ENCODE measurements at places on chromosomes 3 and 15. TPM values are rescaled to one million over a fixed set of nuclear protein-coding genes. Genes with fewer than 3 reads are reported as not detected.

Gene ZNF35
- 14.4 TPM for total RNA-seq

Gene CIB2
- total RNA-seq = 3.6 TPM

Gene LRTM1
- not detected for total RNA-seq

Gene CFAP92
- not detected for total RNA-seq

Gene INTS14
- 38.6 TPM for total RNA-seq

Gene SKOR1
- 0.12 TPM for total RNA-seq

Gene MLF1
- total RNA-seq = 11.2 TPM

Gene GOLGA8S
- under 0.01 TPM for total RNA-seq

Gene POPDC2
- 6.3 TPM for total RNA-seq

Gene SNX33
- total RNA-seq = 11.2 TPM

Gene ADAMTS7
- 1.2 TPM for total RNA-seq

Gene TGM4
- not detected for total RNA-seq

Gene PATL2
- total RNA-seq = 0.62 TPM

Gene CYB561D2
- total RNA-seq = 39.6 TPM

Gene CP
- not detected for total RNA-seq

Gene SRGAP3
- 3.1 TPM for total RNA-seq

Gene FOXB1
- not detected for total RNA-seq

Gene PLA2G4B
- total RNA-seq = 1.2 TPM

Gene PLSCR5
- total RNA-seq = not detected

Gene RBP2
- total RNA-seq = not detected

Gene NAALADL2
- total RNA-seq = 13.7 TPM

Gene C3orf80
- total RNA-seq = 4.9 TPM

Gene ERICH6
- not detected for total RNA-seq

Gene PSTPIP1
- 0.11 TPM for total RNA-seq

Gene VPS13C
- 92.9 TPM for total RNA-seq

Gene CLDN1
- total RNA-seq = 0.55 TPM

Gene SEC22A
- total RNA-seq = 72.2 TPM

Gene CMSS1
- 12.6 TPM for total RNA-seq

Gene FGF7
- 264 TPM for total RNA-seq

Gene PSMA4
- 428 TPM for total RNA-seq

Gene GOLGA8M
- total RNA-seq = 2.5 TPM

Gene LYZL4
- not detected for total RNA-seq

Gene SPTSSB
- total RNA-seq = 20.3 TPM

Gene GOLGA6B
- not detected for total RNA-seq

Gene SNTN
- not detected for total RNA-seq

Gene SLC6A11
- not detected for total RNA-seq

Gene IL17RC
- 43.3 TPM for total RNA-seq

Gene SLC2A2
- not detected for total RNA-seq

Gene C3orf22
- total RNA-seq = not detected

Gene IGSF11
- total RNA-seq = not detected

Gene RPL35A
- 470 TPM for total RNA-seq

Gene NUP210
- 1.9 TPM for total RNA-seq

Gene RYK
- 112 TPM for total RNA-seq

Gene TMEM212
- not detected for total RNA-seq

Gene LHFPL4
- not detected for total RNA-seq

Gene IMPDH2
- 312 TPM for total RNA-seq

Gene TNIK
- 23.7 TPM for total RNA-seq

Gene P3H2
- total RNA-seq = 14.1 TPM

Gene SNX22
- 0.87 TPM for total RNA-seq

Gene ITIH4
- 0.66 TPM for total RNA-seq

Gene BFSP2
- not detected for total RNA-seq

Gene TEX55
- total RNA-seq = not detected

Gene TSPAN3
- total RNA-seq = 182 TPM

Gene LRRIQ4
- 0.11 TPM for total RNA-seq

Gene TMF1
- total RNA-seq = 55.4 TPM

Gene TGM5
- total RNA-seq = not detected

Gene HIGD1A
- total RNA-seq = 241 TPM

Gene VEPH1
- 56.1 TPM for total RNA-seq
